Right ventricle myocardium inferior (tissue), 1 donor: ENCODE measurements at places on chromosomes 7 and 10. TPM values are rescaled to one million over a fixed set of nuclear protein-coding genes. Genes with fewer than 3 reads are reported as not detected.
A peak's percentile ranks its signal among the peaks of the same experiment; 100 is the strongest.

The WEE2 gene
- not detected for total RNA-seq

GRCh38 chr10:107577221-107577620 lies 412.7 kb upstream of the SORCS1 start:
- no peak for DNase-seq

GRCh38 chr7:134622303-134622995 lies 24.2 kb upstream of the BPGM start:
- DNase-seq: no peak

GRCh38 chr10:97590082-97590747 lies 694 bp downstream of the C10orf62 start:
- no peak for DNase-seq

The FAM180A gene
- total RNA-seq: 6.1 TPM

- no peak for DNase-seq
Measured at GRCh38 chr7:42103020-42103419, 134.0 kb downstream of the GLI3 start.

- no peak for DNase-seq
Measured at GRCh38 chr7:76069238-76069638, 21.3 kb downstream of the MDH2 start.

The CDC14C gene
- not detected for total RNA-seq

DNA sequence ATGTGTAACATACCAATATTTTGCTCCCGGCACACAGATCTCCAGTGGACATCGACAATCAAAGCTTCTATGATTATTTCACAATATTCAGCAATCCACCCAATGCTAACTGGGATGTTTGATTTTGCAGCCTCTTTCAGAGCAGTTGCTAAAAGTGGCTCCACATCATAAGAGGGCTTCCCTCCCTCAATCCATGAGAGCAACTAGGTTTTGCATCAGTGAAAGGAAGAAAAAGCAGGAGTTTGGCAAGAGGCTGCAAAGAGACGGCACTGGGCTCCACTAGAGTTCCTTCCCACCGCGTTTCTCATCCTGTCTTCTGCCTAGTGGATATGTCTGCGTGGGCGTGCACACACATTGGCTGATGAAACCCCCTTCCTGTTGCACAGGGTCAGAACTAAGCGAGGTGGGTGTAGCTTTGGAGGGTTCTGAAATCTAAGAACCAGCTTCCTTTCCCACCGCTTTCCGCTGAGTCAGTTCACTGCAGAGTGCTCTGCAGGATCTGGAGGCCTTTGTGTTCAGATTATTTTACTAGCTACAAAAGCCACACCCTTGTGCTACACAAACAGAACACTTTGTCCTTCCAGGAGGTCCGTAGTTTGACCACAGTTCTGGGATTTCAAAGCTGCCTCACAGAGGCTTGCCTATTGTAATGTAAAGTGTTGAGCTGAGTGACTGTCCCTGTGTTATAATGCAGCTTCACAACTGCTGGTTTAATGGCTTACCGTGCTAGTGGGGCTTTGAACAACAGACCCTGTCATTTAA lies 28.1 kb downstream of the ARL4A start:
- peak; percentile 80 for DNase-seq

The SH2D4B gene
- total RNA-seq: not detected

The TFR2 gene
- total RNA-seq: 0.22 TPM

DNA sequence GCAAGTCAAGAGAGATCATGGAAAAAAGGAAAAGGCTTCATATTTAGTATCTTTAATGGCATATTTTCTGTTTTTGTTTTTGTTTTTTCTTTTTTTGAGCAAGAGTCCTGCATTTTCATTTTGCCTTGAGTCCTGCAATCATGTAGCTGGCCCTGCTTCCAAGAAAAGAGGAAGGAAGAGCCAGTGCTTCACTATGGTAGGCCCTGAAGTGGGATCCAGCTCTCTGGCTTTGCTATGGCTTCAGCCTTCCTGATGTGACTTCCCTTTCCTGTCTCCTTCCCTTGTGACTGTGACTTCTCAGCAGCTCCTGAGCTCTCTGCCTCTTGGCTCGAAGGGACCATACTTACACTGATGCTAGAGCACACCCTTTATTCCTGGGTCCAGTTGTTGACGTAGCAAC lies 512.3 kb downstream of the INHBA start:
- no peak for DNase-seq

GRCh38 chr7:123823898-123824753 lies 20.8 kb upstream of the HYAL4 start:
- DNase-seq: no peak

The TRPV5 gene
- not detected for total RNA-seq

GRCh38 chr7:45709168-45710042 lies 135.2 kb downstream of the ADCY1 start:
- DNase-seq: peak; percentile 88

The HKDC1 gene
- total RNA-seq: not detected

The ZMIZ1 gene
- total RNA-seq: 48.8 TPM

The TSPAN12 gene
- 61.4 TPM for total RNA-seq

GRCh38 chr10:94608559-94608958 lies 63.0 kb downstream of the HELLS start:
- no peak for DNase-seq

DNA sequence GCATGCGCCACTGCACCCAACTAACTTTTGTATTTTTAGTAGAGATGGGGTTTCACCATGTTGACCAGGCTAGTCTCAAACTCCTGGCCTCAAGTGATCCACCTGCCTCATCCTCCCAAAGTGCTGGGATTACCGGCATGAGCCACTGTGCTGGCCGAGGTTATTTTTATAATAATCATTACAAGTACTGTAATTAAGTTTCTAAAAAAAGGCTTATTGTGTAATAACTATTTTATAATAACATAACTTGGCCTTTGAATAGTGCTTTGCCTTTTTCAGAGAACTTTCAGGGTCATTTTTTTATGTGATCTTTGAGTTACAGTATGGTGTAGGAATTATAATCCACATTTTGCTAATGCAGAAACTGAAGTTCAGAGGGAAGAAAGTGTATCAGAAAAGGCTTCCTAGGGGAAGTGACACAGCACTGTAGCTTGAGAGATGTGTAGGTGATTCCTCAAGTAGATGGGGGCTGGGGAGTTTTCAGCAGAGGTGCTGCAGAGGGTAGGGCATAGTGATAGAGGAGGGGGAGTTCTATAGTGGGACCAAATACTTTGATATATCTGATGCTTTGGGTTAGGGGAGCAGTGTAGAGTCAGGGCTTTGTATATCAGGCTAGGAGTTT lies 9.2 kb upstream of the SYPL1 start:
- no peak for DNase-seq

- no peak for DNase-seq
Measured at GRCh38 chr10:11473128-11473760, 138.2 kb downstream of the USP6NL start.

DNA sequence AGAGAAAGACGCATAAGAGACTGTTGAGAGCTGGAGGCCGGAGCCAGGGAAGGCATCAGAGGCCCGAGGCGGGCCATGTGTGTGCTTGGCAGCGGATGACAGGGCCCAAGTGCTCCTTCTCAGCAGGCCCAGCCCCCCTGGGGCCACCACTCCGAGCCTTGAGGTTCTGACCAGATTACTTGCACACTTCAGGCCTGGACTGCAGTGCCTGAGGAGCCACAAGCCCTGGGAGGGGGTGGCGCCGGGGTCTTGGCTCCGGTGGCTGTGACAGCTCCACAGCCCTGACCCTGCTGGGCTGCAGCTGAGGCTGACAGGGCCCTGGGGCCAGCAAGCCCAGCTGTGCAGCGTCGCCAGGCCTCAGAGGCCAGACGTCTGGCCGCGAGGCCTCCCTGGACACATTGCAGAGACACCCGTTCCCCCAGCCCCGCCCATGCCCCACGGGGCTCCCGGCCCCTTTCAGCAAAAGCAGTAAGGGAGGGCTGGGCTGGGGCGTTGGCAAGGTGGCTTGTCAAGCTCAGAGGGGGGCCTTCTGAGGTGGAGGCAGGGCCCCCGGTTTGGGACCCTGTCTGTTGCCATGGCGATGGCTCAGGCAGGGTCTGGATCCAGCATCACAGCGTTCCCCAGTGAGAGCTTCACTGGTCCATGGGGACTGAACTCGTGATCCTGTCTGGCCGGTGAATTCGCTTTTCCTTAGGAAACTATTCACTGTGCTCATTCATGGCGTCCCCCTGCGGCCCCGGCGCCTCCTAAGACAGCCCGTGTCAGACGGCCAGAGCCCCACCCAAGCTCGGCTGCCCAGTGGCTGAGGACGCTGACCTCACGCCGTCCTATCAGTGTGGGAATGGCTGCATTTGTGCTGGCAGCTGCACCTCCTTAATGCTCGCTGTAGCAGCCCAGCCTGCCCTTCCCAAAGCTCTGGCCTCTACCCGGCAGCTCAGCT lies 5.7 kb downstream of the ELN start:
- peak; percentile 92 for DNase-seq

The FAM25A gene
- not detected for total RNA-seq

DNA sequence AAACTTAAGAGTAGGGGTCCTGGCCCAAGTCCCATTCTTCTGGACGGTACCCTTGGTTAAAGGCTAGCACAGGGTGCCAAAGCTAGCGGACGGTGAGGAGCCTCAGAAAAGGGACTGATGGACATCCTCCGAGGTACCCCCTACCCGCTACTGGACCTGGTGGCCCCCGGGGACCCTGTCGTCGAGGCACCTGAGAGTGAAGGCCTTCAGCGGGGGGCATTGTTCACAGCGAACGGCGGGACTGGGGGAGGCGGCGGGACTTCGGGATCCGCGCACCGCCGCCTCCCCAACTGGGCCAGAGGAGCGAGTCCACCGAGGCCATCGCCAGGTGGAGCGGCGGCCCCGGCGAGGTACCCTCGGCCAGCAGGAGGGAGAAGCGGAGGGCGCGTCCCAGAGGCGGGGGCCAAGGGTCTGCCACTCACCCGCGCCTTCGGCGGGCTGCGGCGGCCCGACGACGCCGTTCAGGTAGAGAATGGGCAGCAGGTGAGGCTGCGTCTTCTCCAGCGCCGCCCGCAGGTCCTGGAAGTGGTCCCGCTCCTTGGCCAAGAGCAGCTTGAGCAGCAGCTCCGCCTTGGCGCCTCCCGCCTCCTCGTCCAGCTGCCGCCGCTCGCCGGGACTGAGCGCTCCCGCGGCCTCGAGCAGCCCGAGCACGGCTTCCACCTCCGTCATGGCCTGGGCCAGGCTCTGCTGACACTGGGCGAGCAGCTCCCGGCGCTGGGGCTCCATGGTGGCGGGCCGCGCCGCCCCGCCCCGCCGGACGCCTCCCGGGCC lies 575 bp downstream of the DLG5 start:
- no peak for DNase-seq

DNA sequence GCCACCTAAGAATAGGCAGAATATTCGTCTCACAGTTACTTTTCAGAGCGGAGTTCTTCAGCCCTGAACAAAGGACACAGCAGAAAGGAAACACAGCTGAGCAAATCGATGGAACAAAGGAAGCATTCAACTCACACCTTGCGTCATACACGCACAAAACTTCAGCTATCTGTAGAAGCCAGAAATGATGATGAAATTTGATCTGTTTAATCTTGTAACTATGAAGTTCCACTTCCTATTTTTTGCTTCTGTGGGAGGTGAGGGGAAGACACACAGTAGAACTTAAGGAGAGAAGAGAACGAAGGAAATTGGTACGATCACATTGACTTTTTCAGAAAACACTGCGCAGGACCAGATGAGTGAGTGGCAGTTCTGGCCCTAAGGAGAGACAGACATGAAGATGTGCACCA lies 26.2 kb downstream of the FAM171A1 start:
- no peak for DNase-seq

The UTF1 gene
- not detected for total RNA-seq

The A1CF gene
- total RNA-seq: not detected

- no peak for DNase-seq
Measured at GRCh38 chr7:133674079-133674763, 421.3 kb downstream of the EXOC4 start.

GRCh38 chr10:77716458-77717317 lies 79.1 kb upstream of the KCNMA1 start:
- DNase-seq: no peak

The ZNF716 gene
- not detected for total RNA-seq

DNA sequence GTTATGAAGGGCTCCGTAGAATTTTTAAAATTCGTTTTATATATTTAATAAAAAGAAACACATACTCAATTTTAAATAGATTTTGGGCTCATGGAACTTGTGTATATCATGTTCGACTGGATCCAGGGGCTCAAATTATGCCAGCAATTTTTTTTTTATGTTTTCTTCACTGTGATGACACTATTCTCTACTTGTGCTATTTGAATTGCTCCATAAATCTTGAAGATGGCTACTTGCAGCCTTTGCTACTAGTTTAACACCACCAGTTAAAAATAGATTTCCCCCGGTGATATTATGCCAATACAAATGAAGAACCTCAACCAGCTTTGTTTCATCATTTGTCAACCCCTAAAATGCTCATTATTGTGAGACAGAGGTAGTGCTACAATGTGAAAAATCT lies 933.2 kb downstream of the IPMK start:
- no peak for DNase-seq

- no peak for DNase-seq
Measured at GRCh38 chr7:945147-945555, 9.3 kb downstream of the ADAP1 start.

DNA sequence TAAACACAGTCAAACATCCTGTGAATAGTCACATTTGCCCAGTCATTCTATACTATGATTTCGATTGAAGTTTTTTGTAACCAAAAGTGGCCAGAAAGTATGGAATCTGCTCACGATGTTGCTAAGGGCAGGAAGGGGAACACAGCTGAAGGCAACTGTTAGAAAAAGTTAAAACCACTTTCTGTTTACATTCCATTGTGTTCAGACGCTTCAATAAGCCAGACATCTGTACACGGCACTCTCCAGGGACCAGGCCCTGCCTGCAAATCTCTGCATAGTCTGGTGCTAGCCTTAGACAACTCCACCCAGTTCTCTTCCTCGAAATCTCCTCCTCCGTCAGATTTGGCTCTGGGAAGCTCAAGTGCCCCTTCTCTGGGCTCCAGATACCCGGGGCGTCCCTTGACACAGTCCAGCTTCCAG lies 17.1 kb upstream of the TMEM120A start:
- peak; percentile 75 for DNase-seq

- no peak for DNase-seq
Measured at GRCh38 chr7:17159500-17160037, 138.9 kb upstream of the AHR start.

The OR2A12 gene
- not detected for total RNA-seq

DNA sequence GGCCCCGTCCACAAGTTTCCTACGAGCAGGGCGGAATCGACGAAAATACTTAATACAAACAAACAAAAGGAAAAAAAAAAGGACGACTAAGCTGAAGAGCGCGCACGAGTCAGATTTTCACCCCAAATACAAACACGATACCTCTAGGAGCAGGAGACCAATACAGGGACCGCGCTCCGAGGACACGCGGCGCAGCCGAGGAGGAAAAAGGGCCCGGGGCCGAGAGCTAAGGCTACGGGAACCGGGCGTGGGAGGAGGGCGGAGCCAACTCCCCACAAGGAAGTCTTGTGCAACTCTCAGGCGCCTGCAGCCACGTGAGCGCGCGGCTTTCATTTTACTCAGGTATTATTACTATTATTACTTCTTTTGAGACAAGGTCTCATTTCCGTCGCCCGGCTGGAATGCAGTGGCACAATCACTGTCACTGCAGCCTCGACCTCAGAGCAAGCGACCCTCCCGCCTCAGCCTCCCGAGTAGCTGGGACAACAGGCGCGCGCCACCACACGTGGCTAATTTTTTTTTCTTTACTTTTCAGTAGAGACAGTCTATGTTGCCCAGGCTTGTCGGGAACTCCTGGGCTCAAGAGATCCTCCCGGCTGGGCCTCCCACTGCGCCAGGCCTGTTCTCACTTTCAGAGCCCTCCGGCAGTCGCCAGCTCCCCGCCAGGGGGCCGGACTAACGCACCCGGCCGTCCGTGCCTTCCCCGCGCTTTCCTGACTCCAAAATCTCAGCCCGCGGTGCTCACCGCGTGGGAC lies 1.2 kb downstream of the HNRNPF start:
- DNase-seq: peak; percentile 96

The CTAGE15 gene
- not detected for total RNA-seq
